ENCODE measurements at places on chromosomes 16 and 17.
A peak's percentile ranks its signal among the peaks of the same experiment; 100 is the strongest.

DNA sequence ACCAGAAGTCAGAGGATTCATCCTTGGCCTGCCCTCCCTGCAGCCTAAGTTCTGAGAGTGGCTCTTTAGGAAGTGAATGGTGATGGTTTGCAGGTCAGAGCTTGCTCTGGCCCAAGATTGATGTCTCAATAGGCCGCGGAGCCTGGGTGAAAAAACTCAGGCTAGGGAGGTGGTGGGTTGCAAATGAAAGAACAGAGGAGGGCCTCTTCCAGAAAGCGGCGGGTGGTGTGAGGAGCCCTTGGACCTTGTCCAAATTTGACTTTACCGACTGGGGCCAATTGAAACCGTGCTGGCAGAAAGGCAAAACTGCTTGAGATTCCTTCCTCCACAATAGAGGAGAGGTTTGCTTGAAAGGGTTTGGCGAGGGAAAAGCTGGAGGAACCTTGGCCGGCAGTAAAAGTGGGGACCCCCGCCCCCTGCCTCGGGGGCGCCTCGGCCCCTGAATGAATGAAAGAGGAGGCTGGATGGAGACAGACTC is 331.3 kb downstream of the SEC14L1 start:
- no peak for DNase-seq

- peak; percentile 24 for DNase-seq
Observed at GRCh38 chr17:75404731-75405364, 630 bp downstream of the GRB2 start.

DNA sequence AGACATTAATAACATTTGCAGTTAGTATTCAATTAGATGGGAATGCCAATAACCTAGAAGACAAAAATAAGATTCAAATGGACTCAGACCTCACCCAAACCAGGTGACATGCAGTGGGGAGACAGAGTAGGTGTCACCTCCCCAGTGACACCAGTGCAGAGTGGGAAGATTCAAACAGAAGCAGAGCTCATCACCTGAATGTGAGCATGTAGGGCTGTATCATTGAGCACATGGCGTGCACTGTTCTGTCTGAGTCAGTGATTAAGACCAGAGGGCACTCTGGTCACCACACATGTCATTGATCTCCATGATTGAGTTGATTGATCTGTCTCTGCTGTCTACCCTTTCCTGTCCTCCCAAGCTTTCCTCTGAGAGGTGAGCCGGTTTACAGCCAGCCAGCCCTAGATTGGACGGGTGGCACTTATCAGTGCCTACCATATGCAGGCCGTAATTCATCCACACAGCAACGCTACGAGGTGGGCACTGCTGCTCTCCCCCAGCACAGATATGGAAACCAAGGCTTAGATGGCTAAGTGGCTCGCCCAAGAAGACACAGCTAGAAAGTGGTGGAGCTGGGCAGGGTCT is 34.0 kb downstream of the RHBDL3 start:
- DNase-seq: no peak

DNA sequence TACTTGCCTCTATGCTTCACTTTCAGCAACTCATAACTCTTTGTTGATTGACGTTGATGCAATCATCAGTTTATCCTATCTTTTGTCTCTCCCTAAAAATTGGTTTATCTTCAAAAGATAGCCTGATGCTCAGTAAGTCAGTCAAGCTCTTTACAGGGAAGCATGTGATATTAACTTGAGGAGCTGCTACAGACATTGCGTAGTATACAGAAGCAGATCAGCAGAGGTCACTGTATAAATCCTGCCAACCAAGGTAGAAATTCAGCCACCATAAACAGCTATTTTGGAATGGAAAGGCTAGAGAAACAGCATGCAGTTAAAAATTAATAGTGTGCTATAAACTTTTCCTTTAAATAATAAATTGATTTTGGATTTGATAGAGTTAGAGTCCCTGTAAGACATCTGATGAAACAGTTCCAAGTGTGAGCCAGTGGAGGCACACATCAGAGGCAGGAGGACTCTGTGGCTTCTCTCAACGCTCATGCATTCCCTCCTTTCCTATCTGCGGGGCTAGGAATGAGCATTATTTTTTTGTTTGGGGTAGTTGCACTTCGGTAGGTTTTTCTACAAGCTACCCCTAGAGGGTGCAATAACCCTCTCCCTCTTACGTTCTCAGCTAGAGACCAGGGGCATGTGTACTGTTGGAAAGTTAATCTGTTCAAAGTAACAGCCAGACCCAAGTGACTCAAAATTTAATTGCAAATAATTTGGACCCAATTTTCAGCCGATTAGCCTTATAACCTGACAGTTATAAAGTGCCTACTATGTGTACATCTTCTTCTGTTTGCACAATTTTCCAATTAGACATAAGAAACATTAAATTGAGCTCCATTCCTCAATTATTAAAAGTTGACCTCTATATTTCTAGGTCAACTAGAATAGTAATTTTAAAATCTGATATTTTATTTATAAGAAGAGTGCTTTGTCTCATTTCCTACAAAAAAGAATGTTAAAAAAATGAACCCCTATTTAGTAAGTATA is 647.7 kb upstream of the SOX9 start:
- DNase-seq: peak; percentile 86

- DNase-seq: no peak
Observed at GRCh38 chr16:78679546-78679945, 580.1 kb downstream of the WWOX start.

GRCh38 chr17:61942085-61942484 is 14.3 kb upstream of the INTS2 start:
- DNase-seq: no peak
